Ovary (tissue), 10 donors: ENCODE measurements at places on chromosomes 2 and 18. TPM values are rescaled to one million over a fixed set of nuclear protein-coding genes. Genes with fewer than 3 reads are reported as not detected.

GRCh38 chr18:77820472-77820871, 570.8 kb downstream of the GALR1 start:
- H3K27me3 ChIP-seq = no peaks in the 10 kb centered on the region
- H3K4me1 ChIP-seq = no peaks in the 10 kb centered on the region
- no peak overlapping the region for H3K27ac ChIP-seq
- DNase-seq = no peak

DNA sequence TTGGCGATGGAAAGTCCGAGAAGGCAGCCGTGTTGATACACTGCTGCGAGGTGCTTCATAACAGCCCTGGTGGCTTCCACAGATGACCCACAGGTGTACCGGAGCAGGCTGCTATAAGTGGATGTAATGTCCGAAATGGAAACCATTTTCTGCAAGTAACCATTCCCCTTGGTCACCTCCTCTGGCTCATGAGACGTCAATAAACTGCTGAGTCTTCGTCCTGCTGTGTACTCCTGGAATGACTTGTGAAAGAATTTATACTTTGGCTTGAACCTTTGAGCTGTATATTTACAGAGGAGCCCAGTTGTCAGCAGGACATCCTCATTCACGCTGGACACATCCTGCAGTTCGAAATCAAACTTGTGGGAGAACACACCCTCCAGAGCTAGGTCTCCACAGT, 14.4 kb downstream of the NLRC4 start:
- H3K4me1 ChIP-seq = no peaks in the 10 kb centered on the region
- no peak for DNase-seq
- no peaks in the 10 kb centered on the region for H3K27me3 ChIP-seq
- H3K27ac ChIP-seq = no peak overlapping the region
- no peaks in the 10 kb centered on the region for H3K36me3 ChIP-seq

HOXD13 gene
- total RNA-seq = not detected

C2orf49 gene
- 17.9 TPM for total RNA-seq

CRYBA2 gene
- not detected for total RNA-seq

- H3K27me3 ChIP-seq = no peaks in the 10 kb centered on the region
- no peaks in the 10 kb centered on the region for H3K36me3 ChIP-seq
These were observed 42.9 kb downstream of the MEX3C start for GRCh38 chr18:51154431-51155063.

DNA sequence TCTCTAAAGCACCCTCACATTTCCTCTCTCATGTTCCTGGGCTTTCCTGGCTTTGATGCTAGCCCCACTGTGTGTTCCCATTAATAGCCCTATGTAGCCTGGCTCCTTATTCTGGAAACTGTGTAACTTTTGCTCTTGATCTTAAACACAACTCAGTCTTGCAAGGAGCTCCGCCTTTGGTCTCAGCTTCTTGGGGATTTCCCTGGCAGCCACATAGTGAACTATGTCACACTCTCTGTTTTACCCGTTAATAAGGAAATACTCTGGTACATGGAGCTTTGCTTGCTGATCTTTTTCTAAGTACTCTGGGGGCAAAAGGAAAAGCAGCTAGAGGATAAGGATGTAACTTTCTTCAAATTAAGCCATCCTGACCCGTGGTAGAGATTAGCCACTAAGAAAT, 259.3 kb downstream of the NEDD4L start:
- no peaks in the 10 kb centered on the region for H3K4me1 ChIP-seq
- H3K4me3 ChIP-seq = no peak overlapping the region
- no peaks in the 10 kb centered on the region for H3K36me3 ChIP-seq
- H3K27ac ChIP-seq = no peak overlapping the region
